ENCODE measurements at places on chromosomes 3 and 15.

- DNase-seq: no peak
Observed at GRCh38 chr15:64355348-64355943, 527 bp downstream of the CSNK1G1 start.

DNA sequence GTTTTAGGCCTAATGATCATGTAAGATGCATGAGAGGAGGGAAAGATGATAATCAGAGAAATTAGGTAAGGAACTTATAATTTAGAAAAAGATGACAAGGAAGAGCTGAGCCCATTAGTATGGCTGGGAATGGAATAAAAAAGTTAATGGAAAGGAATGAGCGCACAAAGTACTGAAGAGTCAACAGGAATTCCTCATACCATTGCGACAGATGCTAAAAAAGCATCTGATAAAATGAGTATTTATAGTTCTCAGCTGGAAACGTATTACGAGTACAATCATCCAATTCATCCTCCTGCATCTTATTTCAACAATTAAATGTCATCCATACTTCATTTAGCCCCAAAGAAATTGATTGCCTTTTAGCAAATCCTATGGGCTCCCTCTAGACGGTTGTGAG lies 58.9 kb downstream of the TMCC1 start:
- no peak for DNase-seq

- no peak for DNase-seq
Observed at GRCh38 chr3:46367811-46368210, 2.9 kb upstream of the CCR5 start.

DNA sequence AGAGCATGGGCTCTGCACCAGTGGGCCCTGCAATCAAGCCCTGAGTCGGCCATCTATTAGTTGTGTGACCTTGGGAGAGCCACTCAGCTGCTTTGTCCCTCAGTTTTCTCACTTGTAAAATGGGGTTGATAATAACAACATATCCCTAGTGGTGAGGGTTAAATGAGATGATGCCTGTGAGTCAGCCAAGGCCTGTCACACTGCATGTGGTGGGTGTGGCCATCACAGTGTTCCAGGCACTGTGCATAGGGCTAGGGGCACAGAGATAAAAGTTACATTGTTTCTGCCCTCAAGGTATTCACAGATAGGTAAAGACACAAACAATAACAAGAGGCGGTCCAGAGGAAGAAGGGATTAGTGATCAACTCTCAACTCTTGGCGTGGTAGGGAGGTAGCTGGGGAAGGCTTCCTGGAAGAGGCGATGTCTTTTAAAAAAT lies 19.5 kb downstream of the SMAD6 start:
- no peak for DNase-seq

DNA sequence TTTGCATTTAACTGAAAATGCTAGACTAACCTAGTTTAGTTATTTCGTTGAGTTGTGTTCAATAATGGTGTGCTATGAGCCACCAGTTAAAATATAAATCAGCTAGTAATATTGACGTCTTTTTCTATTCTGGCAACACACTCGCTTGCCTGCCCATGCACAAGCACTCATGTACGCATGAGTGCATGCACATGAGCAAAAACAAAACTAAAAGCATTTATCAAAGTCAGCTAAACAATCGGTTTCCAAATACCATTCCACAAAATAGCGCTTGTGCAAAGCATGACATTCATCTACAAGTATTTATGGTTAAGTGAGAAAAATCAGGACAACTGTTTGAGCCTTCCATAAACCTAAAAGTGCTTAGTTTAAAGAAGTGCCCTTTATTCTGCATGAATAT lies 13.1 kb upstream of the SAMMSON start:
- no peak for DNase-seq

DNA sequence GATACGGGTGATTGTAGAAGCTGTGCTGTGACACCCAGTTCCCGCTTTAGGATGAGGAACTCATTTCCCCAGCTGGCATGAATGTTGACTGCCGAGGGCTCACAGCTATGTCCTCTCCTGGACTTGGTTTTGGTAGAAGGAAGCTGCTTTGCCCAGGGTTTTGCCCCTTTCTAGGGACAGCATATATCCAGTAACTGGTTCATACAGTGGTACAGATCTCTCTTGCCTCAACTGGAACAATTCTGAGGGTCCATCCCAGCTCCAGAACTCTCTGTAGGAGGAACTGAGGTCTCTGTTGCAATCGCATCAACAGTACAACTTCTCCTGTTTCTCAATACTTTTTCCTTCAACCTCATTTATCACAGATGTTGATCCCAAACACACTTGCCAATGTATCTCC lies 54.5 kb upstream of the FNDC3B start:
- no peak for DNase-seq

GRCh38 chr15:38058596-38059075 lies 124.2 kb downstream of the TMCO5A start:
- no peak for DNase-seq

GRCh38 chr3:108509871-108510270 lies 525 bp downstream of the MYH15 start:
- no peak for DNase-seq

- peak; percentile 43 for DNase-seq
Observed at GRCh38 chr3:148790851-148791735, 36.5 kb upstream of the CPB1 start.

- DNase-seq: no peak
Observed at GRCh38 chr3:64825404-64826120, 137.8 kb upstream of the ADAMTS9 start.

GRCh38 chr15:50224606-50225005 lies 40.9 kb downstream of the HDC start:
- DNase-seq: peak; percentile 12

DNA sequence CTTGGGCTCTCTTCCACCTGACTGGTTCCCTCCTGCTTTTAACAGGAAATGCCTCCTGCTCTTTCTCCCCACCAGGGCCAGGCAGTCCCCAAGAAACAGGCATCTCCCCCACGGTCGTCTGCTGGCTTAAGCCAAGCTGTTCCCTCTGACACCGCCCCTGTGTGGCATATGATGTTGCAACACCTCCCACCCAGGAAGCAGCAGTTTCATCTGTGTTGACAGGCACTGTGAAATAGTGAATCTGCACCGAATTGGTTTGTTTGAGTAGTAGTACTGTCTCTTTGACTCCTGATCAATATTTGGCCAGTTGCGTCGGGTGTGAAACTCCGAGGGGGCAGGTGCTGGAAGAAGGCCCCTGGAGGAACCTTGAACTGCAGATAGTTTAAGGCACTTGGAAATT lies 188.8 kb downstream of the FEZF2 start:
- peak; percentile 25 for DNase-seq

GRCh38 chr3:41195946-41196345 lies 3.4 kb upstream of the CTNNB1 start:
- DNase-seq: no peak

DNA sequence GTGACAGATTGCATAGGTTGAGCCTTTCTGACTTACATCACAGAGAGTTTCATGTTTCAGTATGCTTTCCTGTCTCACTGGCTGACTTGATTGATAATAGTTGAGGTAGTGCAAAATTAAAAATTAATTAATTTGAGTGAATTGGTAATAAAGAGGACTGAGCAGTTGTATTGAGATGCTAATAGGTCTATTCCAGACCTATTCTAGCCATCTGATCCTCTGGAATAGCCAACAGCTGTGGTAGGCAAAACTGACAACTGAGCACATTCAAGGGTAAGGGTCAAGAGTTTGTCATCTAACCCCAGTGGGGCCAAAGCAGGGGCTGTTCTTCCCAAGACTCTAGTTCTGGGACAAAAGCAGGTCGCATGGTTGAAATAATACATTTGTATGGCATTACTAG lies 132.4 kb downstream of the EPHA3 start:
- no peak for DNase-seq

- no peak for DNase-seq
Observed at GRCh38 chr3:140298569-140299070, 363.6 kb downstream of the CLSTN2 start.

DNA sequence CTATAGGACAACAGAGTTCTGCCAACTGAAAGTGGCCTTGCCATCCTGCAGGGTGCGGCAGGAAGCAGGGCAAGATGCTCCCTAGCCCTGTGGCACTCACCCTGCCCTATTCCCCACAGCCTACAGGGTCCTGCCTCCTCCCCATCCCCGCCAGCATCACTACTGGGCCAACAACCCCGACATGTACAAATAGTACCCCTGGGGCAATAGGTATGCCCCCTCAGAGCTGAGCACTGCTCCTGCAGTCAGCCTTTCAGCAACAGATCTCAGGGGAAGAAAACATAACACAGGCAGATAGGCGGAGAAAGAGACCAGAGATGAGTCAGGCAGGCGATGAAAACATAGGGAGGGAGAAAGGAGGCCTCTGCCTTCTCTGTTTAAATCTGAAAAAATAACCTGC lies 74.7 kb downstream of the XXYLT1 start:
- DNase-seq: peak; percentile 60

GRCh38 chr15:85672332-85673084 lies 122.2 kb downstream of the KLHL25 start:
- peak; percentile 28 for DNase-seq

DNA sequence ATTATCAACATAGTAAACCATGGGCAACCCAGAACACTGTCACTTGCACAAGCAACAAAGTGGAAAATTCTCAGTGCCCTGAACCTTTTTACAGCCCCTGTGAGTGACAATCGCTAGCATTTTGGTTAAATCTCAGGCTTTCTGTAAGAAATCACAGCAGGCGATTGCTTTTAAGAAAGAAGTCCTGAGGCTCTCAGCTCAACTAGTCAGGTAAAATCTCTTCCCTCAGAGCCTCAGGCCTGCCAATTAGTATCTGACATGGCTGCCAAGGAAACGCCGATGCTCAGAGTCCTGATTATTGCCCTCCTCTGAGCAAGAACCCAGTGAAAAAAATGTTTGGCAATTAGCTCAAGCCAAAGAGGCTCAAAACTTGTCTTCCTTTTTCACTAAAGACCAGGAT lies 530.8 kb downstream of the DIPK2A start:
- no peak for DNase-seq

DNA sequence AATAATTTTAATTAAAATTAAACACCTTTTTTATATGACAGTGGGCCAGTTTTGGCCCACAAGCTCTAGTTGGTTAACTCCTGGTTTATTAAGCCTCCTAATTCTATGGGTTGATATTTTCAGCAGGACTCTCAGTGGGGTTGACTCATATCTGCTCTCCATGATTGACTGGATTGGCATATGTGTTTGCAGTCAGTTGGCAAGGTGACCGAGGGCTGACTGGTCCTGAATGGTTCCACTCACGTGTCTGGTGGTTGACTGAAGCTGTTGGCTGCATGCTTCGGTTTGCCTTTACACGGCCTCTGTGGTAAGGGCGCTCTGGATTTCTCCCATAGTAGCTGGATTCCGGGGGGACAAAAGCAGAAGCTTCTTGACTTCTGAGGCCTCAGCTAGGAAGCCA lies 65.3 kb upstream of the ZNF280D start:
- no peak for DNase-seq

- DNase-seq: no peak
Observed at GRCh38 chr3:109117939-109118338, at the start of gene MORC1. MORC1 (minus strand) TSS chr3:109118134; CDS start chr3:109118059, 75 bp downstream.

- DNase-seq: no peak
Observed at GRCh38 chr3:62757045-62757444, 118.2 kb downstream of the CADPS start.

DNA sequence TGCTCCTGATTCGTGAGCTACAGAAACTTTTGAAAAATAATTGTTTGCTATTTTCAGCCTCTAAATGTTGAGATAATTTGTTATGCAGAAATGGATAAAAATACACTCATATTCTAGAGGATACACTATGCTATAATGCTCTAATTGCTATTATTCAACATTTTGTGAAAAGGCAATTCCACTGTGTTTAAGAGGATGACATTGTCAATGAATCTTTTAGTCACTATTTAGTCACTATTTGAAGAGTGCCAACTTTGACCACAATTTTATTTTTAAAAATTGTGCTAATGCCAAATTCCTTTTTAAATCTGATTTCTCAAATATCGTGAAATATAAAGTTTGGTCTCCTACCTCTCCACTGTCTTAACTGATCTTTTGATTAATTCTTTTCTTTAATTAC lies 604.9 kb upstream of the KCNMB2 start:
- DNase-seq: no peak

DNA sequence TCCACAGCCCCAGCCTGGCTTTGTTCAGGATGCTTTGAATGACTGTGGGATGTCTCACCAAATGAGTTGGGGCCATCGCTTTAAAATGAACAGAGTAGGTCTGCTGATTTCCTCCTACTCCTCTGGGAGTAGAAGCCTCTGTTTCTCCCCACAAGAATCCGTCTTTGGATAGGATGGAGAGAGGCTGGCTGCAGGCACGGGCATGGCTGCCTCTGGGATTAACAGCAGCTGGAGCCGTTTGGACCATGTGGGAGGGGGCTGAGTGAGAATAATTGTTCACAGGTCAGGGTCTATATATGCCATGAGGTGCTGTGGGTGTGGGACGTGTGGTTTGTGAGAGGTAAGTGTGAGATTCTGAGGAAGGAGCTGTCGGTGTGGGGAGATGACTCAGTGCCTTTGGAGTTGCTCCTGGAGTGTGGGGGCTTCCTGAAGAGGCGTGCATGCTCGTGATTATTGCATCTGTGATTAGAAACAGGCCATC lies 48.0 kb upstream of the APEH start:
- DNase-seq: peak; percentile 79
